Natural killer cell (primary cell): ENCODE measurements at places on chromosomes 13 and 19. TPM values are rescaled to one million over a fixed set of nuclear protein-coding genes. Genes with fewer than 3 reads are reported as not detected.

RNF17 gene
- not detected for total RNA-seq

DNA sequence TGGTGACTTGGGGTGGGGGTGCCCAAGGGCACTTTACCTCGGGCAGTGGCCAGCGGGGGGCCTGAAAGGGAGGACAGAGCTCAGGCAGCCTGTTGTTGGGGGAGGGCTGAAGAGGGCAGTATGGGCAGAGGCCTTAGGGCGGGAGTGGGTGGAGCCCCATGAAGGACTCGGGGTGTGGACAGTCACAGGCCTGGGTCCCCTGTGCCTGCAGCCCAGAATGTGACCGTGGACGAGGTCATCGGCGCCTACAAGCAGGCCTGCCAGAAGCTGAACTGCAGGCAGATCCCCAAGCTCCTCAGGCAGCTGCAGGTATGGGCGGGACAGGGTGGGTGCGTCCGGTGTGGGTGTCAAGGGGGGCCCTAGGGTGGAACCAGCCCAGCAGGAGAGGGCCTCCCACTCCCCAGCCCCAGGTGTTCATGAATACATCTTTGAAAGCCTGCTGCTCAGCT is 22.5 kb downstream of the NKPD1 start:
- DNase-seq, result no peak

RASL11A gene
- total RNA-seq, result 0.70 TPM

FFAR2 gene
- 8.6 TPM for total RNA-seq

GRCh38 chr13:111177081-111177711 is 62.1 kb downstream of the ARHGEF7 start:
- DNase-seq, result peak; percentile 48

DNA sequence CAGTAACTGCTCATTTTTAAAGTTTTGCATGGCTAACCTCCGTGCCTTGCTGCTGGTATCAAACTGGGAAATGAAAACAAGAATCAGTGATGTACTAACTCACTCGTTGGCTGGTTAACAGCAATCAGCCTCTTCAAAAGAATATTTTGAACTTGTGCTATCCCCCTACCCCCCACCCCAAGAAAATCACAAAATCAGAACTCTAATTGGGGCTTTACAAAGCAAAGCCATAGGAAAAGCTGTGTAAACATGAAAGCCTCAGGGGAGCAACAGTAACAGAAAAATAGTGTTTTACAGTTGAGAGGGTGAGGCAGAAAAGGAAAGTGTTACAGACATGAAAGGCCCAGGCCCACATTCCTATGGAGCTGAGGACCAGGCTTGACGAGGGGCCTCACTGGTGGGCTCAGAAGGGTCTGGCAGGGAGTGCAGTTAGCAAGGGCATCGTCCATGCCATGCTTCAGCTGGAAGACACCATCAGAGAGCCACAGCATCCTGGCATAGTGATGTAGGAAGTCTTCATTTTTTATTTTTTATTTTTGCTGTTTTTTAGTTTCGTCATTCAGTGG is 217.6 kb downstream of the PCCA start:
- DNase-seq, result no peak

MED16 gene
- total RNA-seq, result 50.1 TPM

NEK5 gene
- not detected for total RNA-seq

PLPPR3 gene
- not detected for total RNA-seq

CDC37 gene
- 223 TPM for total RNA-seq

CBY2 gene
- total RNA-seq, result not detected

TMC4 gene
- 8.2 TPM for total RNA-seq

DNA sequence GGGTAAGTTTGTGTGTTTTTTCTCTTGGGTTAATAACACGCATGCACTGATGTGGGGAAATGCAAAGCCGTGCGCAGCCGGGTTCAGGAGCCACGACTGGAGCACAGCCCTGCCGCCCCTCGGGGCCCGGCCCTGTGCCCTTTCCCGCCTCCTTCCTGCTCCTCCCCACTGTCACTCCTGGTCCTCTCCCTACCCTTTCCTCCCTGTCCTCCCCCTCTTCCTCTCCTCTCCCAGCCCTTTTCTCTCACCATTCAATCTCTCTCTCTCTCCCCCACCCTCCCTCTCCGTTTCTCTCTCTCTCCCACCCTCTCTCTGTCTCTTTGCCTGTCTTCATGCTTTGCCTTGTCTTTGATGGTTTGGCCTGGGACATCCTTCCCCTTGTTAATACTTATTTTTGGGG is 27.2 kb downstream of the PLEKHJ1 start:
- DNase-seq, result no peak

DNA sequence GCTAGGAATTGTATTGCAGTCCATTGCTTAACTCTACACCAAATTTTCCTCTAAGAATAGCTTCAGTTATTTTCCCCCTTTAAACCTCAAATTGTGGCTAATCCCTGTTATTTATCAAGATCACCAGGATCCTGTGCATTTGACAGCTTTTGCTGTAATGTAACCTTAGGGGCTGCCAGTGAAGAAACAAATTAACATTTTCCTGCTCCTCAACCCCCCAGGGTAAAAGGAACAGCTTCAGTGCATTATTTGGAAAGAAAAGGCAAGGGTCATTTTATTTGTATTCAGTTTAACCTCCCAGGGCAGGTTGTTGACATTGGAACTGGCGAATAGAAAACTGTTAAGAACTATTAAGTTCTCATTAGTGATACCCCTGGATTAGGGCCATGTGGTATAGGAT is 57.0 kb downstream of the PCDH20 start:
- no peak for DNase-seq

ATP4A gene
- total RNA-seq, result not detected

DNA sequence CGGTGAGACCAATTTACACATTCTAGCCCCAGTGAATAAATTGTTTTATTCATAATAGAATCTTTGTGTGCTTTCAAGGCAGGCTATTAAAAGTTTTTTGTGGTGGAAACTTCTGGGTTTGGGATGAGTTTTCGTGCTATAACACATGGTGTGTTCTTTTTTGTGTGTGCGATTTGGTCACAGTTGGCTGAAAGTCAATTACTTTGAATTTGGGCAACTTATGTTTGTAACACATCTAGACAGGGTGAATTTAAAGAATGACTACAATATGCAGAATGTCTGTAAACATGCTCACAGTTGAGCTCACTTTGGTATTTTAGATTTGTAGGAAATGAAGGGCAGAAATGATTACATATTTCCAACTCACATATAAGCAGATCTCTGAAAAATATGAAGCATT is 307.1 kb downstream of the OXGR1 start:
- no peak for DNase-seq

CRX gene
- total RNA-seq, result not detected

ZNF726 gene
- total RNA-seq, result 6.4 TPM

DNA sequence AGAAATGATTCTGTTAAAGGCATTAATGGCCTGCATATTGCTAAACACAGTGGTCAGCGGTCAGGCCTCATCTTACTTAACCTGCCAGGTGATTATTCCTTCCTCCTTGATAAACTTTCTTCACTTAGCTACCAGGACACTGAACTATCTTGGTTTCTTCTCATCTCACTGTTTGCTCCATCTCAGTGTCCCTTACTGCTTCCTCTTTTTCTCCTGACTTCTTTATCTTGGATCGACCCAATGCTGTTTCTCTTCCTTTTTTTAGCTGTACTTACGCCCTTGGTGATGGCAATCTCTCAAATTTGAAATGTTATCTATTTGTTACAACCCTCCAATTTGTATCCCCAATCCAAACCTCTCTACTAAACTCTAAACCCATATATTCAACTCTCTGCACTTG is 7.8 kb upstream of the CLC start:
- DNase-seq, result no peak

- peak; percentile 74 for DNase-seq
Observed at GRCh38 chr19:37905946-37906868, at the start of gene WDR87. TSS of gene WDR87 (minus strand) at chr19:37906594. CDS start at chr19:37898239, 8,355 bp downstream.

FLT3LG gene
- total RNA-seq, result 44.7 TPM

FAM216B gene
- not detected for total RNA-seq

GRCh38 chr19:44728178-44728577 is 20.3 kb upstream of the BCL3 start:
- DNase-seq, result no peak

DNA sequence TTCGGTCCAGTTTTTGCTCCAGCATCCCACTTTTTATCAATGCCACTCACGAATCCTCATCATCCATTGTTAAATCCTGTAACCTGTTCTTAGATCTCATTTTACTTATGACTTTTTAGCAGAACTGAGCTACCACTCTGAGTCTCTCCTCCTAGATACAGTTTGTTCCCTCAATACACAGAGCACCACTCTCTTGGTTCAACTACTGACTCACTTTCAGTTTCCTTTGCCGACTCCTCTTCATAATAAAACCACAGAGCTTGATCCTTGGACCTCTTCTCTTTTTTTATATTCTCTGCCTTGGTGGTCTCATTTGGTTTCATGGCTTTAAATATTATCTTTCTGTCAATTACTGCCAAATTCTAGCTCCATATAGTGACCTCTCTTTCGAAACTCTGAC is 150.3 kb downstream of the SLITRK5 start:
- no peak for DNase-seq

DNA sequence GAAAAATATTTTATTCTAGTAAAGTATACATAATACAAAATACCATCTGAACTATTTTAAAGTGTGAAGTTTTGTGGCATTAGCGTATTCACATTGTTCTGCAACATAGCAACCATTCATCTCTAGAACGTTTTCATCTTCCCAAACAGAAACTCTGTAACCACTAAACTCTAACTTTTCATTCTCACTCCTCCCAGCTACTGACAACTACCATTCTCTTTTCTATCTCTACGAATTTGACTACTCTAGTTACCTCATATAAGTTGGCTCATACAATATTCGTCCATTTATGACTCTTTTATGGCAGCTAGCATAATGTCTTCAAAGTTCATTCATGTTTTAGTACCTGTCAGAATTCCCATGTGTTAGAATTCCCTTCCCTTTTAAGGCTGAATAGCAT is 150.5 kb upstream of the MIR17HG start:
- DNase-seq, result no peak

GRCh38 chr19:21602082-21602658 is 96.8 kb downstream of the ZNF429 start:
- no peak for DNase-seq

GRCh38 chr13:44158881-44159632 is 214.6 kb upstream of the SERP2 start:
- DNase-seq, result no peak

MUC16 gene
- under 0.01 TPM for total RNA-seq

- no peak for DNase-seq
Observed at GRCh38 chr13:50898338-50898737, 11.3 kb upstream of the RNASEH2B start.

ZNF574 gene
- total RNA-seq, result 21.6 TPM

TNNI3 gene
- total RNA-seq, result not detected

DNA sequence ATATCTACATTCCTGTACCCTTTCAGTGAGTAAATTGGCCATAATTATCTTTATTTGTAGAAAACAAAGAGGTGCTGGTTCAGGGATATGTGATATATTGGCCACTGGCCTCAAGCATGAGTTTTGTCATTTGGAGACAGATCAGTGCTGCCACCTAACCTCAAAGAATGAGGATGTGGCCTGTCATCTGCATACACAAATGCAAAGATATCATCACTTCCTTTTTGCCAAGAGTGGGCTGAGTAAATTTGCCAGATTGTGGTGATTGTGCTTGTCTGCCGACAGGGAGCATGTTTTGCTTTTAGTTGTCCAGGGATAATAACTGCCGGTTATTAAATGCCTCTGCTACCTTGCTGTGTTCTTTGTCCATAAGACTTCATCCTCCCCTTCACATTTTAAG is 44.2 kb downstream of the WASF3 start:
- DNase-seq, result no peak

CEACAM19 gene
- 2.7 TPM for total RNA-seq

- no peak for DNase-seq
Observed at GRCh38 chr13:49814551-49815270, 22.2 kb upstream of the KPNA3 start.

GRCh38 chr13:79936368-79937136 is 404.4 kb downstream of the SPRY2 start:
- no peak for DNase-seq

TUBA3C gene
- not detected for total RNA-seq

DNA sequence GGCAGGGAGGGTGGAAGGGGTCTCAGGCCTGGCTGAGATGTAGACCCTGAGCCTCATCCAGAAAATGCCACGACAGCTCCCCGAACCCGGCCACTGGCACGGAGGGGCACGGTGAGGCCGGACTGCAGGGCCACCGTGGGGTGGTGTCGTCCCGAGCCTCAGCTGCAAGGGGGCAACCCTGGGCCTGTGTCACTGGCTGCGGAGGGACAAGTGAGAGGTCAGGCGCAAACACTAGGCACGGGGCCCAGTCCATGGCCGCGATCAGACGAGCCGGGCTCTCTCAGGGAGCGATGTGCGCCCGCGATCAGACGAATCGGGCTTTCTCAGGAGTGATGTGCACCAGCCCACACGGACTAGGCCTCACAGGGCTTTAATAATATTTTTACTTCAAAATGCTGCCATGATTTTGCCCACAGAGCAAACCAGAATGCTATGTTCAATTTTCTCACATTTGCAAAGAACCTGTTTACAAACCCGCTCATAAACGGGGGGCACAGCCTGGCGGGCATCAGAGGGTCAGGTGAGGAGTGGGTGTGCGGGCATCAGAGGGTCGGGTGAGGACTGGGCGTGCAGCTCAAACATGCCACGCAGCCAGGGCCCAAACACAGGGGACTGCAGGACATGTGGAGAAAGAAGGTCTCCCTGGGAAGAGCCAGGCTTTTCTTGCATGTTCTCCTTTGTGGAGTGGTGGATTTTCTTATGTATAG is 42.6 kb upstream of the C13orf46 start:
- no peak for DNase-seq

- no peak for DNase-seq
Observed at GRCh38 chr13:35891507-35892441, 239.4 kb downstream of the DCLK1 start.

- DNase-seq, result no peak
Observed at GRCh38 chr19:47232422-47233211, 1.6 kb upstream of the BBC3 start.

DNA sequence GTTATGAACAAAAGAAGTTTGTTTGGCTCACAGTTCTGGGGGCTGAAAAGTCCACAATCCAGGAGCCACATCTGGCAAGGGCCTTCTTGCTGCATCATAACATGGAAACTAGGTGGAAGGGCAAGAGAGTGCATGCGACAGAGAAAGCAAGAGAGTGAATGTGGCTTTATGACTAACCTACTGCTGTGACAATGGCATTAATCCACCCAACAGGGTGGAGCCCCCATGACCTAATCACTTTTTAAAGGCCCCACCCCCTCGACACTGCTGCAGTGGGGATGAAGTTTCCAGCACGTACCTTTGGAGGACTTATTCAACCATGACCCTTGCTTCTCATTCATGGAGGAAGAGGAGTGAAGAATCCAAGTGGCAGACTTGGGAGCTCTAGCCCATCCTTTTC is 30.0 kb upstream of the RFXAP start:
- DNase-seq, result no peak

DNA sequence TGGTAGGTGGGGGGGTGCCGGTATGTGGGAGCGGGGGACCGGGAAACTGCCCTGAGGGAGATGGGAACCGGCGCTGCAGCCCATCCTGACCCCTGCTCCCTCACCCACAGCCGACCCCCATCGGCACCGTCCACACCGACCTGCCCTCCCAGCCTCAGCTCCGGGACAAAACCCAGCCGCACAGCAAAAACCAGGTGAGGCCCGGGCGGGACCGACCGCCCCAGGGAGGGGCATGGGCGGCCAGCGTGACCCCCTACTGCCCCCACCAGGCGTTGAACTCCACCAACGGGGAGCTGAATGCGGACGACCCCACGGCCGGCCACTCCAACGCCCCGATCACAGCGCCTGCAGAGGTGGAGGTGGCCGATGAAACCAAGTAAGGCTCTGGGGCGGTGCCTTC is 35.9 kb downstream of the BTBD2 start:
- no peak for DNase-seq

GRCh38 chr13:61275251-61275650 is 140.4 kb downstream of the PCDH20 start:
- DNase-seq, result no peak
